ENCODE measurements at places on chromosomes 11 and 22. TPM values are rescaled to one million over a fixed set of nuclear protein-coding genes. Genes with fewer than 3 reads are reported as not detected.

Gene OR51I1
- not detected for total RNA-seq

Gene SNX15
- 12.5 TPM for total RNA-seq

Gene CCDC15
- total RNA-seq, result 4.2 TPM

Gene ZNF280B
- 9.4 TPM for total RNA-seq

Gene MAPK8IP1
- 12.0 TPM for total RNA-seq

- no peaks in the 10 kb centered on the region for H3K36me3 ChIP-seq
- no peaks in the 10 kb centered on the region for H3K27me3 ChIP-seq
- no peak overlapping the region for H3K27ac ChIP-seq
- H3K4me1 ChIP-seq, result no peaks in the 10 kb centered on the region
- H3K4me3 ChIP-seq, result no peak overlapping the region
These were observed 89.0 kb upstream of the CD44 start for GRCh38 chr11:35049859-35050531.

- H3K36me3 ChIP-seq, result no peaks in the 10 kb centered on the region
- H3K27me3 ChIP-seq, result no peaks in the 10 kb centered on the region
- H3K4me1 ChIP-seq, result no peaks in the 10 kb centered on the region
- H3K27ac ChIP-seq, result no peak overlapping the region
- DNase-seq, result no peak
These were observed 991.7 kb downstream of the OPCML start for GRCh38 chr11:132540581-132540980.

- H3K27me3 ChIP-seq, result no peaks in the 10 kb centered on the region
- peaks cover 8% of the 10 kb centered on the region for H3K4me1 ChIP-seq
- DNase-seq, result no peak
- H3K4me3 ChIP-seq, result no peak overlapping the region
These were observed 14.0 kb downstream of the CLMP start for GRCh38 chr11:123181075-123181474.

GRCh38 chr11:62688491-62688890 is 839 bp downstream of the LRRN4CL start:
- H3K4me3 ChIP-seq, result no peak overlapping the region
- H3K4me1 ChIP-seq, result no peaks in the 10 kb centered on the region
- H3K27ac ChIP-seq, result peak overlapping the region; percentile 24
- no peaks in the 10 kb centered on the region for H3K27me3 ChIP-seq
- peaks cover 28% of the 10 kb centered on the region for H3K36me3 ChIP-seq

- DNase-seq, result no peak
- no peak overlapping the region for H3K4me3 ChIP-seq
- H3K4me1 ChIP-seq, result peaks cover 5% of the 10 kb centered on the region
These were observed 19.4 kb downstream of the KREMEN1 start for GRCh38 chr22:29092243-29092642.

GRCh38 chr22:44889255-44889878 is 120.4 kb downstream of the PHF21B start:
- H3K36me3 ChIP-seq, result peaks cover 30% of the 10 kb centered on the region
- no peak overlapping the region for H3K27ac ChIP-seq
- H3K27me3 ChIP-seq, result no peaks in the 10 kb centered on the region
- no peak overlapping the region for H3K4me3 ChIP-seq
- H3K4me1 ChIP-seq, result no peaks in the 10 kb centered on the region

GRCh38 chr11:69511358-69512055 is 30.0 kb downstream of the LINC01488 start:
- no peak overlapping the region for H3K4me3 ChIP-seq
- H3K27ac ChIP-seq, result no peak overlapping the region
- H3K36me3 ChIP-seq, result no peaks in the 10 kb centered on the region
- peak; percentile 24 for DNase-seq
